Left ventricle myocardium inferior (tissue), 1 donor: ENCODE measurements at places on chromosomes 4 and X.

DNA sequence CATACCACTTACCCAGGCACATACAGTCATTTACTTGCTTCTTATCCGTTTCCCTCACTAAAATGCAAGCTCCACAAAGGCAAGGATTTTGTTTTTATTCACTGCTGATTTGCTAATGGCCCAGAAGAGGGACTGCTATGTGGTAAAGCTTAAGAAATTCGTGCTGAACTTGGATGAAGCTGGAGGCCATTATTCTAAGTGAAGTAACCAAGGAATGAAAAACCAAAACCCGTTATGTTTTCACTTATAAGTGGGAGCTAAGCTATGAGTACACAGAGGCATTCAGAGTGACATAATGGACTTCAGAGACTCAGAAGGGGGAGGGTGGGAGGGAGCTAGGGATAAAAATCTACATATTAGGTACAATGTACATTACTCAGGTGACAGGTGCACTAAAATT, 47.2 kb downstream of the RAB33B start:
- no peak for DNase-seq

- DNase-seq = no peak
Measured at GRCh38 chr4:24768604-24769003, 26.8 kb upstream of the SOD3 start.

GRCh38 chrX:81377329-81377728, 175.4 kb downstream of the SH3BGRL start:
- no peak for DNase-seq

DNA sequence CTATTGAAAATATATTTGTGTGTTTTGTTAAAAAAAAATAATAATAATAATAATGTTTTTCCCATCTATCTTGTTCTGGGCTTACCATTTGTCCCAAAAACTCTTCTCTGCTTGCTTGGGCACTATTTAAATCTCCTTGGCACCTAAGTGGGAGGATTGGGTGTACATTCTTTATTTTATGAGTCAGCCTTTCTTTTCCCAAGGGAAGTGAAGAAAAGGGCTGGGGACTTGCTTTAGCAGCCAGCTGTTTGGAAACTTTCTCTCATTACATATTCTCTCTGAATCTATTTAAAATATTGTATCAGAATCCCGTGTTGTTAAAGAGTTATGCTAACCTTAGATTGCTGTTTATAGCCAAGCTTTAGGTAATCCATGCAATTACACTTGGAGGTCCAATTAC, 2332.4 kb downstream of the ARAP2 start:
- DNase-seq = no peak

DNA sequence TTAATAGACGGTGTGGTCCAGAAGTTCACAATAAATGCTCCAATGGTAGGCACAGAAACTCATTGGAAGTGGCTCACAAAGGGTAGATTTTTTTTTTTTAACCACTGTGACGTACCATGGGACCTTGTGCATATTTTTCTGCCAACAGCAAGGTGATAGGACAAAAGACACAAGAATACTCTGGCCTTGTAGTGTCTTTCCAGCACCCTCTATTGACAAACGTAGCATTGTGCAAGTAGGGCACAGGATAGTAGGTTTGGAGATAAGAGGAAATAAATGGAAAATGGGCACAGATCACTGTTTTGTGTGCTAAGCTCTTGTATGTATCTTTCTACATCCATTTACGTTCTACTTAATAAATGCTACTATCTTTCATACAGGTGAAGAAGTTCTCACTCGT, 2054.9 kb downstream of the PCDH7 start:
- DNase-seq = no peak
